ENCODE measurements at places on chromosomes 2 and 18.

GRCh38 chr2:207621501-207622039 lies 3.6 kb downstream of the METTL21A start:
- DNase-seq: no peak

- DNase-seq: no peak
These were observed 1922.3 kb upstream of the CELF4 start for GRCh38 chr18:39487932-39488331.

DNA sequence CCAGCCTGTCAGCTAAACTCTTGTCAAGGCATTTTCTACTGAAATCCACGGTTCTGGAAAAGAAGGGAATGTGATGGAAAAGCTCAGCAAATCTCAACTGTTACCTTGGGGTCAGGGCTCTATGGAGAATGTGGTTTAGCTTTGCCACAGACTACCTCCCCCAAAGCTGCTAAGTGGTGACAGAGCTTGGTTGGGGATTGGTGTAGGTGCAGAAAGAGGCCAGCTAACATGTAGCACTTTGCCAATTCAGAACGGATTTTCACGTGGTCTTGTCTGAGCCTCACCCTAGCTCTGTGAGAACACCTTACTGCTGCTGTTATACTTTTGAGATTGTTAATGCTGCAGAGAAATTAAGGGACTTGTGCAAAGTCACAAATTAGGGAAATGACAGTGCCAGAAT lies 331.1 kb downstream of the RND3 start:
- DNase-seq: no peak

GRCh38 chr2:240570531-240571313 lies 2.4 kb downstream of the RNPEPL1 start:
- no peak for DNase-seq

DNA sequence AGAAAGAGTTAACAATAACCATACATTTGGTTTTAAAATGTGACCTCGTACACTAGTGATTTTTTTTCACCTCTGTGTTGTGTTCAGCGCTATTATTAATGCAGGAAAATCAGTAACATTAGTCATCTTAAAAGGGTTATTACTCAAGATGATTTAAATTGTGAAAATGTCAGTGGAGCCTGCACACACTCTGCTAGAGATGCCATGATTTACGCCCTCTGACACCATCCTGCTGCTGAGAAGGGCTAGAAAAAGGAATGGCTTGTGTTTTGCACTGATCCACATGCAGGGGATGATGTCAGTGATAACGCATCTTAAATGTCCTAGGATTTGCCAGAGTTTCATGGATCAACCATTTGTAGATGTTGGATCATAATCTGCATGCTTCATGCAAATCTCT lies 121.3 kb upstream of the BOD1L2 start:
- no peak for DNase-seq

GRCh38 chr2:167103028-167103756 lies 214.9 kb downstream of the XIRP2 start:
- no peak for DNase-seq

GRCh38 chr2:200354833-200355751 lies 48.6 kb downstream of the SPATS2L start:
- DNase-seq: no peak

DNA sequence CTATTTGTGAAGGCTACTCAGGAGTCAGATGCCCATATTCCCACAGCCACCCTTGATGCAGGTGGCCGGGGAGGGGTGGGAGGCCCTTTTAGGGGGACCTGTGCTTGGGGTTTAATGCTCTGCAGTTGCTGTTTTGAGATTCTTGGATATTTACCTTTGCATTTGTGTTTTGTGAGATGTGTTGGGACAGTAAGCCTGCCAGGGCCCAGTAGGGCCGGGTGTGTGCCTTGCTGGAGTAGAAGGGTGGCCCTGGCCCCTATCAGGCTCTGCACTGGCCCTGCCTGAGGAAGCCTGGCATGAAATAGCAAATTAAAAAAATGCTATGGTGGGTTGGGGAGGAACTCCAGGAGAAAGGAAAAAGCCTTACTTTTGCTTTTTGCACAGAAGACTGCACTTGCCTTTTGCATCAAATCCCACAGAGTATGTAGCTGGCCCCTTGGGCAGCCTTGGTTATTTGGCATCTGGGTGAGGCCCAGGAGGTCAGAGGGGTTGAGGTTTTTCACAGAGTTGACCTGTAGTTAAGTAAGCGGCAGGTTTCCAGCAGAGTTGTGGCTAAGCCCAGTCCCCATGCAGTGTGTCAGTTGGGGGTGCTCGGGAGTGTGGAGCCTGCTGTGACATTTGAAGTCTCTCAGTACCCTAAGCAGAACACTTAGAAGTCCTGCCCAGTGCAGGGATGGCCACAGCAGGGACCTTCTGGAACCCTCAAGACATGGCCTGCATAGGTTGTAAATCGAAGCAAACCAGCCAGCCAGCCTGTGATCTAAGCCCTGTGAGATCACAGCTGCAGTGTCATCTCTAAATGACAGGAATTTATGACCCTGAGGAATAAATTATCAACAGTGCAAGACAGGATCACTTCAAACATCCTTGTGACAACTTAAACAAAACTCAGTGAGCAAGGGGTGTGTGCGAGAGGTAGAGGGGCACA lies 68.8 kb downstream of the SH3RF3 start:
- DNase-seq: no peak

GRCh38 chr2:344811-345210 lies 56.9 kb upstream of the ALKAL2 start:
- DNase-seq: no peak

GRCh38 chr2:240823449-240824336 lies 3.7 kb upstream of the KIF1A start:
- DNase-seq: no peak

DNA sequence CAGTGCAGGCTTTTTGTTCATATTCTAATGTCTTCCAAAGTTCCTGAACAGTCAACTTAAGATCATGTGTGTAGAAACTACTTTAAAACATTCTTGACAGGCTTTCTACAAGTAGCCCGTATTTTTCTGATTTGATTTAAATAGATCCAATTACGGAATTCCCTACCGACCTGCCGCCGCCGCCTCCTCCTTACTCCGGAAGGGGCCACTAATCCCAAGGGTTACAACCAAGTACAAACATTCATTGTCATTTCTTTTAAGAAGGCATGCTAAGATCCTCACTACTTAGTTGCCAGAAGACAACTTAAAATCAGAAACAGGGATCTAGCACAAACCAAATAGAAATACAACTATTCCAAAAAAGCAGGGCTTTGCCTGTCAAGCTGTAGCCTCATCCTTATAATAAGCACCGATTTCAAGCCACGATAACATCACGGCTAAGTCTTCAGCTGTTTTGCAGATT lies 784 bp downstream of the WDR33 start:
- DNase-seq: no peak
